ENCODE measurements at places on chromosomes 16 and 17.

GRCh38 chr16:1470481-1471251, 4.2 kb downstream of the CLCN7 start:
- DNase-seq = no peak

DNA sequence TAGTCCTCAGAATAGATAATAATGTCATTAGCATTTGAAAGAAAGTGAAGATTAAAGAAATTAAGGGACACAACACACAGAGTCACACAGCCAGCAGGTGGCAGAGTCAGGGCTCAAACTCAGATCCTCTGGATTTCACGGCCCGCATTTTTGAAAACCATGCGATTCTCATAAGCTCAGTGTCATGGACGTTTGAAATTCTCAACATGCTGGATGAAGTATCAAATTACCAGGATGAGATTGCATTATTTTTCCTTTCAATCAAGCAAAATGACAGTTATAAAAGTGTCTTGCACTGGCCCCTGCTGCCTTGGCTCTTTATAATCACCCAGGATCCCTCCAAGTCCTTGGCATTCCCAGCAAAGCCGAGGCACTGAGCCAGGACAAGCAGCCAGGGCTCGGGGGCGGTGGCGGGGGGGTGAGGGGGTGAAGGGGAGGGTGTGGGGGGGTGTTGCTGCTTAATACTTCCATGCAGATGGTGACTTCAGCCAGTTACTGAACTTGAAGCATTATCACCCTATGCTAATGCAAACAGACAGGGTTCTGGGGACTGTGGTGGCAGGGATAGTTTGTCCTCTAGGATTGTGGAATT, 6.6 kb upstream of the BMERB1 start:
- DNase-seq = peak; percentile 47

GRCh38 chr17:9213303-9213640, 192.0 kb downstream of the NTN1 start:
- DNase-seq = no peak

DNA sequence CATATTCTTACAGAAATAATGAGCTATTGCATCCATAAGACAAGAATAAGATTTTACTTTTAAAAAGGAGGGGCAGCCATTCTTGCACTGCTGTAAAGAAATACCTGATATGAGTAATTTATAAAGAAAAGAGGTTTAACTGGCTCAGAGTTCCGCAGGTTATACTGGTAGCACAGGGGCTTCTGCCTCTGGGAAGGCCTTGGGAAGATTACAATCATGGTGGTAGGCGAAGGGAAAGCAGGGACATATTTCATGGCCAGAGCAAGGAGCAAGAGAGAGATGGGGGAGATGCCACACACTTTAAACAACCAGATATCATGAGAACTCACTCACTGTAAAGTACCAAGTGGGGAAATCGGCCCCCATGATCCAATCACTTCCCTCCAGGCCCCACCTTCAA, 20.9 kb upstream of the CSNK2A2 start:
- no peak for DNase-seq

DNA sequence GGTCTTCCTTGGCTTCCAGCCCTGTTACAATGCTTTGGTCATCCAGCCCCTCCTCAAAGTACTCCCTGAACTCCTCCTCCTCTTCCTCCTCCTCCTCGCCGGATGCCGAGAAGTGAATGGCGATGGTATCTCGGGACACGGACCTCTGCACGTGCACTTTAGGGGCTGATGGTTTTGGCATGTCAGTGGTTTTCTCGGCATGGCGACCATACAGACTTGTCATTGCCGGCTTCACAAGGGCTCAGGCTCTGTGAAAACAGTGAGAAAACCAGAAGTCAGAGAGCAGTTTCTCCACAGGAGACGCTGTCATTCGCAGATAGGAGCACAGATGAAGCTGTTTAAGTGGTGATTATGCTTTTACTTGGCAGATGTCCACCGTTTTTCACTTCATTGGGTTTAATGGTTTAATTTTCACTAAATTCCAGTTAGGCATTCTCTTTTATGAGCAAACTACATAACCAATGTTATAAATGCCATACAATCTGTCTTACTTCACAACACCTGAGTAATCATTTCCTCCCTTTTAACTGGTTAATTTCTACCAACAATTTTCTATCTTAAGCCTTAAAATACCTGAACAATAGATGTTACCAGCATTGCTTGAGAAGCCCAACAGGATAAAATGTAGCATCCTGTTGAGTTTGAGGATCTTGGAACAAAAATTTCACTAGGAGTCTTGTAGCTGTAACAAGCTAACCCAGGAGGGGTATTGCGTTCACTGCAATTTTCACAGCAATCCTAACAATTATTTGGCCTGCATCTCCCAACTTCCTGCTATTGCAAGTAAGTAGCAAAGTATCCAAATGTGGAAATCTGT, 48.9 kb downstream of the TEX2 start:
- DNase-seq = no peak

Measured in CD4-positive, alpha-beta T cell treated with Interleukin-2 at 100 ng/mL for 4 hours (primary cell).